ENCODE measurements at places on chromosomes 16 and 17.
A peak's percentile ranks its signal among the peaks of the same experiment; 100 is the strongest.

DNA sequence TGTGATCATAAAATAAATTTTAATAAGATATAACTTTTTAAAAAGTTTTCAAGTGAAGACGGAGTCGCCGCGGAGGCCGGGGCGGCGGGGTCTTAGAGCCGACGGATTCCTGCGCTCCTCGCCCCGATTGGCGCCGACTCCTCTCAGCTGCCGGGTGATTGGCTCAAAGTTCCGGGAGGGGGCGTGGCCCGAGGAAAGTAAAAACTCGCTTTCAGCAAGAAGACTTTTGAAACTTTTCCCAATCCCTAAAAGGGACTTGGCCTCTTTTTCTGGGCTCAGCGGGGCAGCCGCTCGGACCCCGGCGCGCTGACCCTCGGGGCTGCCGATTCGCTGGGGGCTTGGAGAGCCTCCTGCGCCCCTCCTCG, at the start of gene FOXC2:
Gene FOXC2 (plus strand): TSS at position 229 of the 365 bp plus-strand sequence. CDS start 507 bp downstream, outside the sequence.
- DNase-seq: peak; percentile 96

- DNase-seq: peak; percentile 68
Observed at GRCh38 chr17:42112552-42113176, at the start of gene DHX58. Gene DHX58 (minus strand): TSS chr17:42112714. CDS start chr17:42111892, 822 bp downstream.

- DNase-seq: no peak
Observed at GRCh38 chr16:8530752-8531384, 59.4 kb downstream of the TMEM114 start.

GRCh38 chr16:30641378-30641982, 9.3 kb upstream of the PRR14 start:
- DNase-seq: no peak

DNA sequence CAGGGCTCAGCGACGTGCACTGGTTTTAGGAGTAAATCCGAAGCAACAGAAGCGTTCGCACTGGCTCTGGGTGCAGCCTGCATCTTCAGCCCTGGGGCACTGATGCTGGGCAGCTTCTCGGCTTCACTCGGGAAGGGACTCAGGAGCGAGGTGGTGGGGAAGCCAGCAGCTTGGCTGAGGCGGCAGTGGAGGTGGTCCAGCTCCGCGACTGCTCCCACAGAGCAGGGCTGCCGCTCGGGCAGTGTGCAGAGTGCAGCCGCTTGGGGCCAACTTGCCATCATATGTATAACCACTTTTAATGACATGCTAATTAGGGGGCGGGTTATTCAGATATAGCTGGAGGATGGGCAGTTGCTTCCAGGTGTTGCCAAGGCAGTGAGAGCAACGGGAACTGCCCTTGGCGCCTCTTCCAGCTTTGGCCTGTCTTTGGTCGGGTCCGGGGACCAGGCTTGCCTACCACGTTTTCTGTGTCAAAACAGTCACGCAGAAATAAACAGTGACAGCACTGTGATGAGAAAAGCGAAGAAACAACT, 26.7 kb downstream of the METRNL start:
- peak; percentile 76 for DNase-seq

DNA sequence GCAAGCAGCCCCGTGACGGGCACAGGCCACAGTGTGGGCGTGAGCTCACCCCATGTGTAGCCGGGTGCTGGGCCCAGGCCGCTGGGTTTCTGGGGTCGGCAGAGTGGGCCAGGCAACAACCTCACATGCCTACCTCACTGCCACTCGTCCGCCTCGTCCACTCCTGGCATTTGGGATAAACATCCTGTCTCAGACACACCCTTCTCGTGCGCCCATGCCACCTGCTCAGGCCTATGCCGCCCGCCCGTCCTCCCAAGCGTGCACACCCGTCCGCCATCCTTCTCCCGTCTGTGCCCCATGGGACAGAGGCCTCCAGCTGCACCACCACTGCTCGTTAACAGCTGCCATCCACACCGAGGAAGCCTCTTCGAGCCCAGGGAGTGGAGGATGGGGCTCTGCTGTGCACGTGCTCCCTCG, 64.3 kb downstream of the KLHDC4 start:
- DNase-seq: no peak

DNA sequence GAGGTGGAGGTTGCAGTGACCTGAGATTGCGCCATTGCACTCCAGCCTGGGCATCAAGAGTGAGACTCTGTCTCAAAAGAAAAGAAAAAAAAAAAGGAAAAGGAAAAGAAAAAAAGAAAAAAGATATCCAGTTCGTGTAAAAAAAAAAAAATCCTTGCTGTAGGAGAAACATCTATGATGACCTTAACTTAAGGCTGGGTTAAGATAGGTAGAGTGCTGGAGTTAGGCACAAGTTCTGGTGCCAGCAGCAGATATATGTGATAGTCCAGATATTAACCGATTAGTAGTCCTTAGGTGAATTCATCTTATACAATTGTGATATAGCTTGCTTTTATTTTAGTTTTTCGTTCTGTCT, 17.2 kb downstream of the PSMD11 start:
- DNase-seq: no peak

GRCh38 chr16:3800019-3800418, 80.5 kb downstream of the CREBBP start:
- DNase-seq: no peak

DNA sequence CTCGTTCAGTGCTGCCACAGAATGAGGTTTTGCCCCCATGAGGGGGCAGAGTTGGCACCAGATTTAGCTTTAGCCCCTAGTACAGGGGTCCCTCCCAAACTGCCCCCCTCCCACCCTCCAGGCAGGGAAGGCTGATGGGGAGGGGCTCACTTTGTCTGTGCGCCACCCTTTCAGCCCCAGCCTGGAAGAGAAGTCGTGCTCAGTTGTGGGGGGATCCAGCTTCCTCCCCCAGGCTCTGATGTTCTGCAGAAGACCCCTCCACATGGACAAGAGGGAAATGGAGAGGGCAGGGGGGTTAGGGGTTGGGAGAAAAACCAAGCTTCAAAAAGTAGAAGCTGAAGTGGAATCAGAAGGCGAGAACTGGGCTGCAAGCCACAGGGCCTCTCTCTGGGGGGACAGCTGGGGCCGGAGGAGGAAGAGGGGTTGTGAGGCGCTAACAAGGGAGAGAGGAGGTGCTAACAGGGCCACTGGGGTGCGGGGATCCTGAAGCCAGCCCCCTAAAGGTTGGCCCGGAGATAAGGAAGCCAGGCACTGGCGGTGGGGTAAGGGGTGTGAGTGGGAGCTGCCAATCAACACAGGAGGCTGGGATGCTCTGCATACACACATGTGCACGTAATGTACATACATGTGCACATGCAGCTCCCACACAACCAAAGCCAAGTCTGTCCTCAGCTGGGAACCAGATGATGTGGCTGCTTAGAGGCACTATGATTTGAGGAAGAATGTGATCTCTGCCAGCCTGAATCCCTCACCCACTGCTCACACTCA, 7.0 kb upstream of the TMEM92 start:
- DNase-seq: peak; percentile 78

DNA sequence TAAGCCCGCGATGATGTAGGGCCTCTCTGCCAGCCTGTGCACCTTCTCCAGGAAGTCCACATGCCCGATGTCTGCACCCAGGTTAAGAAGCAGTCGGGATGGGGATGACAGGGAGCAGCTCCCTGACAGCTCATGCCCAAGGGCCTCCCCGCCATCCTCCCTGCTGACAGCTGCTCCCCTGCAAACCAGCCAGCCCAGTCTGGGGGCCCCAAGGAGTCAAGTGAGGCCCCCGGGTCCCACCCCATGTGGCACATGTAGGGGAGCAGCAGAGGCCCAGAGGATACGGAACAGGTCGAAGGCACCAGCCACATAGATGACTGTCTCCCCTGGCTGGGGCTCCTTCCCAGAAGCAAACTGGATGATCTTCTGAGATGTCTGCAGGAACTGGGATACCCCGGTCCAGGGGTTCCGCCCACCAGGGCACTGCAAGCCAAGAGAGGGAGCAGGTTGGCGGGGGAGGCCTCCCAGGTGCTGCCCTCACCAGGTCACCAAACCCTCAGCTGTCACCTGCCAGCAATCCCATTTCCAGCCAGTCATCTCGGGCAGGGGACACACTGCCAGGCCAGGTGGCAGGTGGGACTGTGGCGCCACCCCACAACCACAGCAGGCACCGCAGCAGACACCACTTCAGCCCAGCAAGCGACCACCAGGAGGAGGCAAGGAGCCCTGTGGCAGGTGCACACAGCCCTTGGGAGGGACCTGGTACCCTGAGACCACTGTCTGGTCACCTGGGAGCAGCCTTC, 4.6 kb downstream of the PCYT2 start:
- no peak for DNase-seq

GRCh38 chr17:40461732-40462342, 18.6 kb downstream of the IGFBP4 start:
- peak; percentile 66 for DNase-seq

GRCh38 chr17:74049967-74050458, 153.5 kb upstream of the RPL38 start:
- no peak for DNase-seq

DNA sequence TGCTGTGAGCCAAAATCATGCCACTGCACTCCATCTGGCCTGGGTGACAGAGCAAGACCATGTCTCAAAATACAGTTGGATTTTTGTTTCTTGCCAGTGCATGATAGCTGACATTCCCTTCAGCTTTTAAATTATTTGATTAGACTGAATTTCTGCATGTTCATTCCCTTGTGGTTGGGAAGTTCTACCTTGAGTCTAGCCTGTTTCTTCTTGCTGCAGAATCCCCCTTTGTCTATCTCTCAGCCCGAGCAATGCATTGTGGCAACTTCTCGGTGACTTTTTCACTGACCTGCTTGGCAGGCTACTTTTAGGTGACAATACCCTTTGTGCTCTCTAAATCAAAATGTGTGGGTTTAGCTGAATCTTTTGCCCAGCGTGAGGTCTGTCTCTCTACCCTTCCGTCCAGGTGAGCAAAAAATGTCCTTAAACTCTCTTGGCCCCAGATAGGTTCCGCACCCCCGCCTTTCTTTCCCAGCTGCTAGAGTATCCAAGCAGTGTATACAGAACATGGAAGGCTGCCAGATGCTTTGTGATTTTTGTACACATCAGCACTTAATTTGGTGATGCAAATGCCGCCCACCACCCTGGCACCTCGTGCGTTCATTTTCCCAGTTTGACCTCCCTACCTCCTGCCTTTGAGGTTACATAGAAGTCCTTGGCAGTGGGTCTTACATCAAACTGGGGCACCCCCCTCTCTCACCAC, 130.2 kb downstream of the ABCC6 start:
- DNase-seq: peak; percentile 13

DNA sequence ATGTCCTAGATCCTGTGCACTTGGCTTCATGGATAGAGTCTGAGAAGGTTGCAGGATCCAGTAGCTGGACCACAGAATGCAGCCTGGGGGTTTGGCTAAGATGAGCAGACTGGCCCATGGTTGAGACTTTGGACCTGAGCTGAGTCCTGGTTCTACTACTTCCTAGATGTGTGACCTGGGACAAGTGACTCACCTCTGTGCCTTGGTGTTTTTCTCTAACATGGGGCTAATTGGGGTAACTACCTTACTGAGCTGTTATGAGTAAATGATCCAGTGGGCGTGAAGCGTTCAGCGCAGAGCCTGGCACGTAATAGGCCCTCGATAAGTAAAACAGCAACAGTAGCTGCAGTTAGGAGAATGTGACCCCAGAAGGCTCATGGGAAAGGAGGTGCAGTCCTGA, 38.8 kb downstream of the SNX20 start:
- DNase-seq: no peak

GRCh38 chr16:21169249-21169981, 10.9 kb downstream of the LDAF1 start:
- DNase-seq: peak; percentile 52

GRCh38 chr16:87486713-87487247, 6.0 kb downstream of the ZCCHC14 start:
- DNase-seq: no peak

- DNase-seq: peak; percentile 77
Observed at GRCh38 chr16:71883168-71883848, 674 bp downstream of the ZNF821 start.

- DNase-seq: no peak
Observed at GRCh38 chr17:19005137-19005773, 691 bp upstream of the FAM83G start.

DNA sequence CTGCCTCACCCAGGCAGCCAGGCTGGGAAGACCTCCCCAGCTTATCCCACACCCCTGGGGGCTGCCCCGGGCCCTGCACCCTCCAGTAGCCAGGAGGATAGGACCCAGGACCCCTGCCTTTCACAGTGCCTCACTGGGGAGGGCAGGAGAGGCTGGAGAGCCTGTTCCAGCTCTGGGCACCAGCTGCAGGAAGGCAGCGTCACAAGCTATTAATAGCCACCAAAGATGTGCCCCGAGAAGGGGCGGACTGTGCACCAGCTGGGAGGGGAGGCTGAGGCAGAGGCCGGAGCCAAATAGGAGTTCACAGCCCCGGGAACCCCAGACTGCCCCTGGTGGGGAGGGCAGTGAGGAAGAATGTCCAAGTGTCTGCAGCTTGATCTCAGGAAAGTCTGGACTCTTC, 8.8 kb downstream of the SBK1 start:
- no peak for DNase-seq

- no peak for DNase-seq
Observed at GRCh38 chr17:38740806-38741205, 7.3 kb downstream of the PCGF2 start.

DNA sequence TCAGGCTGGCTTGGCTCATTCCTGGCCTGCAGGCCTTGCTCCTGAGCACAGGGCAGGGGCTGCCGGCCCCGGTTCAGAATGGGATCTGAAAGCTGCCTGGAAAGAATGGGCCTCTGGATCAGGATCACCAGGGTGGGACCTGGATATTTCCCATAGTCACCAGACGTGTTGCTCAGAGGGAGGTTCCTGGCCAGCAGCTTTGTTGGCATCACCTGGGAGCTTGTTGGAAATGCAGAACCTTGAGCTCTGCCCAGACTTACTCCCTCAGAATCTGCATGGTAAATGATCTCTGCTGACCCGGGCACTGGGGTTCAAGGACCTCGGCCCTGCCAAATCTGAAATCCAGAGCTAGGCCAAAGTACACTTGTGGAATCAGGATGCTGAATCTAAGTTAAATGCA, 29.5 kb upstream of the MED9 start:
- DNase-seq: no peak

- no peak for DNase-seq
Observed at GRCh38 chr17:77725846-77726245, 232.7 kb upstream of the TNRC6C start.

DNA sequence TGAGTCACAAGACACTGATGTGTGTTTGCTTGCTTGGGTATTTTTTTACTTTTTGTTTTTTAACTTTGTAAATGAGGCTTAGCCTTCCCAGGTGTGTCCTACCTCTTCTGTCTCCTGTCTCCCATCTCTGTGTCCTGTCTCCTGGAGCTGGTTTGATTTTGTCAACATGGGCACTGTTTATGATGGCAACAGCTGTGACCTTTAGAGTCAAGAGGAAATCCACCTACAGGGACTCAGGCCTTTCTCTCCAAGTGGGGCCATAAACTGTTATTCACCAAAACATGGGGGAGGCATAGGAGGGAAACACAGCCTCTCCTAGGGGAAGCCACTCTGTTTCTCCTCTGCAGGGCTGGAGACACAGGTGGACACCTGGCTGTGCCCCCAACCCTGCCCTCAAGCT, 13.1 kb upstream of the PLCG2 start:
- no peak for DNase-seq

- DNase-seq: peak; percentile 82
Observed at GRCh38 chr16:17354141-17354601, 116.6 kb downstream of the XYLT1 start.

DNA sequence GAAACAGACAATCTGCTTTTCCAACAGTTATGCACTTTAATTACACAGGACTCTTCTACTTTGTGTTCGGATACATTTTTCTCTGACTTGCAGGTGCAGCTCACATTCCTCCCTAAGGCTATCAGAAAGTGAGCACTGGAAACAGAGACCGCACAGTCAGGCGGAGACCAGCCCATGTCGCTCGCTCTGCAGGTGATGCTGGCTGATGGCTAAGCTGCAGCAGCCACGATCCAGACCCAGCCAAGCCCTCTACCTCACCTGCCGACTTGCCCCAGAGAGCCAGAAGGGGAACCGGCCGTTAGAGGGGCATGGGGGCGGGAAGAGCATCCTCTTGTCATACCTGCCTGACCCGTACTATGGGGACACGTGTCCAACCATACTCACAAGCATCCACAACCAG, 33.8 kb downstream of the MAP1LC3B start:
- DNase-seq: no peak
